ENCODE measurements at places on chromosomes 3 and 15.
A peak's percentile ranks its signal among the peaks of the same experiment; 100 is the strongest.

DNA sequence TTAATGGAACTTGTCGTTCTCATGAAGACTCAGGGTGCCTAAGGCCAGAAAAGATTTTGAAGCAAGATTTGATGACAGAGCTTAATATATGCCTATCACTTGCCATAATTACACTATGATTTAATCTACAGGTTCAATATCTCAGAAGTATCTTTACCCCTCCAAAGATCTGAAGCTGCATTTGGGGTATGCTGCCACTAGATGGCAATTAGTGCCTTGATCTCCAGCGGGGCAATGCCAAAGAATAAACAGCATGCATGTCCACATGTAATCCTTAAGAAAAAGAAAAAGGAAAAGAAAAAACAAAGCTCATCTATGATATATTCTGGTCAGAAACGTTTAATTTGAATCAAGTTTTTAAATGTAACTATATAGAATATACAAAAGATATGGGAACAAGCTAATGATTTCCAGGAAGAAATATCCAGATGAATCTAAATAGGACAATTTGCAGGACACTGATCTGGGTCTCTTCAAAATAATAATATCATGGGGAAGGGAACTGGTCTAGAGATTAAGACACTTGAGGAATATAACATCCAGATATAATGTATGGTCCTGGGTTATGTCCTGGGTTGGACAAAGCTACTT, 55.0 kb upstream of the SOX14 start:
- no peaks in the 10 kb centered on the region for H3K36me3 ChIP-seq
- H3K27ac ChIP-seq = no peak overlapping the region
- no peak for DNase-seq
- H3K4me3 ChIP-seq = no peak overlapping the region
- no peaks in the 10 kb centered on the region for H3K4me1 ChIP-seq
- H3K27me3 ChIP-seq = no peaks in the 10 kb centered on the region

GRCh38 chr15:63250312-63250965, 27.0 kb upstream of the APH1B start:
- DNase-seq = no peak
- peak overlapping the region; percentile 13 for H3K27ac ChIP-seq
- H3K27me3 ChIP-seq = no peaks in the 10 kb centered on the region
- H3K4me1 ChIP-seq = peaks cover 17% of the 10 kb centered on the region

GRCh38 chr3:62584636-62585035, 211.3 kb upstream of the FEZF2 start:
- no peak for DNase-seq
- no peak overlapping the region for H3K4me3 ChIP-seq
- H3K27ac ChIP-seq = no peak overlapping the region

DNA sequence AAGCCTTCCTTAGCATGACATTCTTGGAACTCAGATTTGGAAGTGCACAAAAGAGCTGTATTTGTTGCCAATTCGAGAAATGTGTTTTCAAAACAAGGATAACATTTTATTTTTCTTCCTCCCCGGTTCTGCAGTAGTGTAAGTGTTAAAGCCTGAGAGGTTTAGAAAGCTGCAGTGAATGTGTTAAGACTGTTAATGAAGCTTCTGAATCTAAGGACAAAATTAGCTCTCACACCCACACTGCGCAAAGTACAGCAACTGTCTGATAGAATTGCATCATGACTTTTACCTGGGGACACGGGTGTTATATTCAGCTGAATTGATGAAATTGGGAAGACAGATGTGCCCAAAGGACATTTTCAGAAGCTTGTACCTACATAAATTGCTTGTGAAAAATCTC, 344.4 kb downstream of the CADM2 start:
- H3K36me3 ChIP-seq = no peaks in the 10 kb centered on the region
- no peak for DNase-seq
- H3K4me1 ChIP-seq = no peaks in the 10 kb centered on the region
- no peak overlapping the region for H3K27ac ChIP-seq
- H3K4me3 ChIP-seq = no peak overlapping the region

DNA sequence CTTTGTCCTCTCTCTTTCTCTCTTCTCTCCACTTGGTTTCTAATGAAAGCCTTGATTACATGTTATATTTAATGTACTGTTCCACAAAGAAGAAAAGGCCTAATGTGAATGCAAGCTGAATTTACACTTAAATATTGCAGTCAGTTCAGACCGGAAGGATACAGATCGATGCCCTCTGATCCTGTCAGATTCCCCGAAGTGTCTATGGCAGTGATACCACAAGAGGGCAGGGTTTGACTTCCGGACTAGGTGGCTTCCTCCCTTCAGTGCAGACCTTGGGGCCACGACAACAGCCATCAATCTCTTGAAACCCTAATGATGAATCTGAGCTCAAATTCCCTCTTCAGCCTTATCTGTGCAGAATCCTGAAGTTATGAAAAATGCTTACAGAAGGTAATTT, 29.5 kb downstream of the AGTR1 start:
- no peak overlapping the region for H3K4me3 ChIP-seq
- H3K27me3 ChIP-seq = peaks cover 2% of the 10 kb centered on the region
- DNase-seq = peak; percentile 58
- H3K36me3 ChIP-seq = no peaks in the 10 kb centered on the region

- no peak for DNase-seq
- peak overlapping the region; percentile 98 for H3K27ac ChIP-seq
- H3K36me3 ChIP-seq = peaks cover 47% of the 10 kb centered on the region
- H3K27me3 ChIP-seq = no peaks in the 10 kb centered on the region
Observed at GRCh38 chr3:105868431-105868741, 426 bp downstream of the CBLB start.

GRCh38 chr3:34218706-34219385, 420.4 kb downstream of the PDCD6IP start:
- peaks cover 6% of the 10 kb centered on the region for H3K27me3 ChIP-seq
- no peaks in the 10 kb centered on the region for H3K36me3 ChIP-seq
- no peaks in the 10 kb centered on the region for H3K4me1 ChIP-seq
- no peak overlapping the region for H3K4me3 ChIP-seq
- DNase-seq = no peak

DNA sequence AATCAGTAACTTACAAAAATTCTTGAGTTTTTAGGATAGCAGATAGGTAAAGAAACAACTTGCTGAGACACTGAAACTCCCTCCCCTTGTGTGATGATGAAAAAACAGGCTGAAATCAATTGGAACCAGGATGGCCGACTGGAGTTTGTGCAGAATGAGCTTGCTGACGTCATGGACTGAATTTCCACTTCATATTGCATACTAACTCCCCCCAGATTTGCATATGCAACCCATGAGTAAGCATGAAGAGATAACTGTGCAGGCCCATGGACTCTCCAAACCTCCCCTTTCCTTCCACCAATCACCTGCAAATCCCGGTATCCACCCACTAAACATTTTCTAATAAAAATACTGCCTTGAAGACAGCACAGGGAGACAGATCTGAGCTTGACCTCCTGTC, 82.0 kb upstream of the SCN5A start:
- no peak overlapping the region for H3K4me3 ChIP-seq
- H3K36me3 ChIP-seq = no peaks in the 10 kb centered on the region
- H3K27me3 ChIP-seq = peaks cover 8% of the 10 kb centered on the region
- H3K27ac ChIP-seq = no peak overlapping the region

DNA sequence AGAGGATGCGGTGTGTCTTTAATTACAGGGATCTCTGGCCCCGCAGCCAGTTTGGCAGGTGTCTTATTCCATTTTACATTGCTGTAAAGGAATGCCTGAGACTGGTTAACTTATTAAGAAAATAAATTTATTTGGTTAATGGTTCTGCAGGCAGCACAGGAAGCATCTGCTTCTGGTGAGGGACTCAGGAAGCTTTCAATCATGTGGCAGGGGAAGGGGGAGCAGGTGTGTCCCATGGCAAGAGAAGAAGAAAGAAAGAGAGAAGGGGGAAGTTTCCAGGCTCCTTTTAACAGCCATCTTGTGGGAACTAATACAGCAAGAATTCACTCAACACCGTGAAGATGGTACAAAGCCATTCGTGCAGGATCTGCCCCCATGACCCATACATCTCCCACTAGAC, 128.0 kb upstream of the CRBN start:
- no peak overlapping the region for H3K27ac ChIP-seq
- H3K4me3 ChIP-seq = no peak overlapping the region
- H3K4me1 ChIP-seq = no peaks in the 10 kb centered on the region
- DNase-seq = no peak
- H3K36me3 ChIP-seq = no peaks in the 10 kb centered on the region
- no peaks in the 10 kb centered on the region for H3K27me3 ChIP-seq

- no peak overlapping the region for H3K27ac ChIP-seq
- peaks cover 12% of the 10 kb centered on the region for H3K4me1 ChIP-seq
- no peak for DNase-seq
Observed at GRCh38 chr15:84975871-84976351, 5.7 kb upstream of the PDE8A start.

GRCh38 chr3:183554377-183554776, 1.1 kb downstream of the KLHL6 start:
- H3K36me3 ChIP-seq = peaks cover 33% of the 10 kb centered on the region
- peak overlapping the region; percentile 99 for H3K27ac ChIP-seq
- DNase-seq = peak; percentile 78
- peaks cover 62% of the 10 kb centered on the region for H3K4me1 ChIP-seq
- peak overlapping the region; percentile 95 for H3K4me3 ChIP-seq

DNA sequence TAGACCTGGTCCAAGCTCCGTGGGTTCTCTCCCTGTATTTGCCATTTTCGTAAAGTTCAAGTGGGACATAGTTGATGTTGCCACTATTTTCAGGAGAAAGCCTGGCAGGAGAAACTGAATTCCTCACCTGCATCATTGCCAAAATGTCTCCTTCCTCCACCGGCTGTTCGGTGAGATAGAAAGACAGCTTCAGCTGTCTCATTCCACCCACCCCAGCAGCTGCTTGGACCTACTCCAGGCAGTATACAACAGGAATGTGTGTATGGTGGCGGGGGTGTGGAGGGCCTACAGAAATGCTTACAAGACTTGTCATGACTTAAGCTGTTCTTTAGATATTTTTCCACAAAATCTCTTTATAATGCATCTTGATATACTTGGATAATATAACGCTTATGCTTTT, 132.7 kb upstream of the RAP2B start:
- H3K4me1 ChIP-seq = peaks cover under 1% of the 10 kb centered on the region
- H3K4me3 ChIP-seq = no peak overlapping the region
- peaks cover 17% of the 10 kb centered on the region for H3K27me3 ChIP-seq
- no peaks in the 10 kb centered on the region for H3K36me3 ChIP-seq

DNA sequence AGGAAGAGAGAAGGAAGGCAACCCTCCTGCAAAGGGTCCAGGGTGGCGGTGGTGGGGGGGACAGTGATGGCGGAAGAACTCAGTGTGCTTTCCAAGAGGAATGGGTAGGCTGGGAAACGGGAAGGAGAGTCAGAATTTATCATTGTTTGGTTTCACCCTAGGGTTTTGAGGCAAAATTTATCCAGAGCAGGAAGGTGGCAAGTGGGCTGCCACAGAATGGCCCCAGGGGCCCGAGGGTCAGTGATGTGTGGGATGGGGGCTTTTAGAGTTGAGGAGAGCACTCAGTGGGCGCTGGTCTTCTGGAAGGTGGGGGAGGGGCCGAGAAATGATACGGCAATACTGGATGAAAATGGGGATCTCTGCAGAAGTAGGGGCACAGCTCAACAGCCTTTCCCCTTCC, 581 bp downstream of the FAM131A start:
- peak overlapping the region; percentile 23 for H3K4me3 ChIP-seq
- peaks cover 30% of the 10 kb centered on the region for H3K36me3 ChIP-seq
- no peak overlapping the region for H3K27ac ChIP-seq
- H3K4me1 ChIP-seq = peaks cover 55% of the 10 kb centered on the region

GRCh38 chr3:175274056-175274455, 414.9 kb downstream of the NAALADL2 start:
- DNase-seq = no peak
- no peaks in the 10 kb centered on the region for H3K27me3 ChIP-seq
- H3K27ac ChIP-seq = no peak overlapping the region
- H3K36me3 ChIP-seq = no peaks in the 10 kb centered on the region
- no peak overlapping the region for H3K4me3 ChIP-seq

- no peak overlapping the region for H3K27ac ChIP-seq
- H3K27me3 ChIP-seq = no peaks in the 10 kb centered on the region
- H3K4me1 ChIP-seq = no peaks in the 10 kb centered on the region
Observed at GRCh38 chr3:65532215-65532614, 506.5 kb downstream of the MAGI1 start.

DNA sequence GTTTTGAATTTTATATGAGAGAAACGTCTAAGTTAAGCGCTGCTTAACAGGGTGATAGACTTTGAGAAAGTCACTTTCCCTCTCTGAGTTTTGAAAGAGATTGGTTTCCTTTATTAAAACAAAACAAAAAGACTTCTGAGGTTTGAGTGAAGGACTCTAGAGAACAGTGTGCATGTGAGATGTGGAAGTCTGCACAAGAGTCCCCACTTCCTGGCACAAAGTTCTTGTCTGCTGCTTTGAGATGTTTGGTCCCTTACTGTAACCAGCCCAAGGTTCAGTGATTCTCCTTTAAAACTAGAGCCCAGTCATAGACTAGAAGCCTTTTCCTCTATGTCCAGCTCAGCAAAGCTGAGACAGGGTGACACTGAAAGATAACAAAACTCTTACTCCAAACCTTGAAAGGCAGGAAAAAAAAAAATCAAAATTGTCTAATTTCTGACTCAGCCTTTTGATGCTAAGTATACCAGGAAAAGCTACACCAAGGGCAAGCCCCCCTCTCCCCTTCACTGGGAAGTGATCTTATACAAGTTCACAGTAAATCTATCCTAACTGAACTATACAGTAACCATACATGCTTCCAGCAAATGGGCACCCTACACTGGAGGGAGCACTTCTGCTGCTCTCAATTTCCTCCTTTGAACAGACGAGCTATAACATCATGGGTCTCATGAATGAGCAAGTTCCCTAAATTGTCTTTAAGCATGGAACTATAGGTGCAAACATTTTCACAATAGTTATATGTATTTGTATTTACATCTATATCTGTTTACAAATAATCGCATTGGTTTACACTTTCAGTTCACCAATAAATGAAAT, 2.3 kb downstream of the POPDC2 start:
- no peaks in the 10 kb centered on the region for H3K27me3 ChIP-seq
- peaks cover 8% of the 10 kb centered on the region for H3K4me1 ChIP-seq
- H3K4me3 ChIP-seq = no peak overlapping the region
- no peak for DNase-seq
- H3K27ac ChIP-seq = no peak overlapping the region
- H3K36me3 ChIP-seq = peaks cover 2% of the 10 kb centered on the region

DNA sequence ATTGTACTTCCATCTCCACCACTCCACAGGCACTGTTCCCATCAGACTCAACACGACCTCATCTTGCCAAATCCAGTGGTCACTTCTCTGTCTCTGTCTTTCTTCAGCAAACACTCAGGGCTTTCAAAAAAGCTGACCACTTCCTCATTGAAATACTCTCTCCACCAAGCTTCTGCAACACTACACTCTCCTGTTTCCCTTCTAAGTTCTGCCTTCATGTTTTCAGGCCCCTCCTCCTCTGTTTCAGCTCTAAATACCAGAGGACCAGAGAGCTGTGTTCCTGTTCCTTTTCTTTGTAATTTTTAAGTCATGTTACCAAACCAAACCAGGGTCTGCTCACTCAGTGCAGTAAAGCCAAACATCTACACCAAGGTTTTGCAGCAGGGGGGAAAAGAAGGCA, 33.8 kb upstream of the ACP3 start:
- DNase-seq = no peak
- no peak overlapping the region for H3K27ac ChIP-seq
- no peaks in the 10 kb centered on the region for H3K4me1 ChIP-seq
- H3K36me3 ChIP-seq = no peaks in the 10 kb centered on the region
- no peak overlapping the region for H3K4me3 ChIP-seq

GRCh38 chr3:196555295-196555694, 13.1 kb downstream of the WDR53 start:
- no peaks in the 10 kb centered on the region for H3K27me3 ChIP-seq
- no peak for DNase-seq
- peaks cover 12% of the 10 kb centered on the region for H3K4me1 ChIP-seq
- H3K36me3 ChIP-seq = peaks cover 20% of the 10 kb centered on the region
- no peak overlapping the region for H3K27ac ChIP-seq
- H3K4me3 ChIP-seq = no peak overlapping the region

GRCh38 chr15:44738340-44738984, 2.1 kb downstream of the TRIM69 start:
- peak; percentile 71 for DNase-seq
- peaks cover 5% of the 10 kb centered on the region for H3K36me3 ChIP-seq
- H3K4me3 ChIP-seq = peak overlapping the region; percentile 66
- H3K4me1 ChIP-seq = peaks cover 42% of the 10 kb centered on the region

All from activated CD4-positive, alpha-beta T cell treated with anti-CD3 and anti-CD28 coated beads, Interleukin-2, amount 10 ng/mL, durations not matched to agents 24 days and 14 days (primary cell).